ENCODE measurements at places on chromosomes 7 and 10.

GRCh38 chr7:96508371-96508770, 186.5 kb upstream of the SLC25A13 start:
- DNase-seq = no peak

- DNase-seq = no peak
These were observed 67.7 kb downstream of the ELAPOR2 start for GRCh38 chr7:86991771-86992191.

GRCh38 chr7:142800699-142801260, 30.0 kb downstream of the PRSS2 start:
- DNase-seq = no peak

DNA sequence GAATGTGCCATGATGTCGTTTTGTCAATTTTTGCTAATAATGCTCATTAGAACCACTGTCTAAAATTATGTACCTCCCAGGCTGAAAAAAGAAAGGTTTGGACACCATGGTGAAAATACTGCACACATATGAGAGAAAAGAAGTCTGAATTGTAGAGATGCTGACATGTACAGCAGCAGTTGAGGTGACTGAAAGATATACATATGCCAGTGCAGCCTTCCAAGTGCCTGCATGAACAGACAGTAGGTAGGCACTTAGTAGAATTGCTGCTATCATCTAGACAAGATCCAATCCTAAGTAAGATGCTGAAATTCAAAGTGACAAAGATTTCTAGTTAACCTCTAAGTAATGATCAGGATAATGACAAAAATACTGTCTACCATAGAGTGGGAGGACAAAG, 86.9 kb downstream of the SLC13A1 start:
- DNase-seq = no peak

DNA sequence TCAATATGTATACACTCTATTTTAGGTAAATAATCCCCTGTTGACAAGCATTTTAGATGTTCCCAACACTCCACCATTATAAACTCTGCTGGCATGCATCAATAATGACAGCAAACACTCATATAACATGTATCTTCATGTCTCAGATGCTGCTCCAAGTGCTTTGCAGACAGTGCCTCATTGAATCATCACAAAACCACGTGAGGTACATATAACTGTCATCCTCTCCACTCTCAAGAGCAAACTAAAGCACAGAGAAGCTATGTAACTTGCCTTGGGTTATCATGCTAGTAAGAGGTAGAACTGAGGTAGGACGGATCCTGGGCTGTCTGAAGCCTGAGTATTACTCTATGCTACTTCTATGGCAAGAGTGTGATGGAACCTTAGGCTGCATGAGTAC, 72.5 kb upstream of the GSDME start:
- no peak for DNase-seq

DNA sequence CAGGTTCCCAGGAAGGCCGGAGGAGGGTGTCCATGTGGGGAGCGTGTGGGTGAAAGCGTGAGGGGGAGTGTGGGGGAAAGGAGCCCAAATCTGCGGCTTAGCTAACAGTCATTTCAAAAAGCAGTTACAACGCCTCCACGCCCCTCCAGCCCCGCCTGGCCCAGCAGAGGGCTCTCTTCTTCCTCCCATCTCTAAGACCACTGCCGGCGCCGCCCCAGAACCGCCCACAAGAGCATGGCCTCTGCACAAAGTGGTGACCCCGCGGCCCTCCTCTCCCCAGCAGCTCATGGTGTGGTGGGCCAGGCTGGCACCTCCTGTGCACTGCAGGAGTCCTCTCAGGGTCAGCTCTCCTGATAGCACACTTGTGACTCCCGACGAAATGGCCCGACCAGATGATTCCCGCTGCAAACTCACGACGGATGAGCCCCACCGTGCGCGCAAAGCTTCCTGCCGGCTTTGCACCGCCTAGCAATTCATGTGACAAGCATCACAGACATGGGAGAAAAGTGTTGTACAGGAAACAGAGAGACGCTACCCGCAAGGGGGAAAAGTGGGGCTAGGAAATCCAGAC, 12.4 kb upstream of the HUS1 start:
- peak; percentile 92 for DNase-seq

DNA sequence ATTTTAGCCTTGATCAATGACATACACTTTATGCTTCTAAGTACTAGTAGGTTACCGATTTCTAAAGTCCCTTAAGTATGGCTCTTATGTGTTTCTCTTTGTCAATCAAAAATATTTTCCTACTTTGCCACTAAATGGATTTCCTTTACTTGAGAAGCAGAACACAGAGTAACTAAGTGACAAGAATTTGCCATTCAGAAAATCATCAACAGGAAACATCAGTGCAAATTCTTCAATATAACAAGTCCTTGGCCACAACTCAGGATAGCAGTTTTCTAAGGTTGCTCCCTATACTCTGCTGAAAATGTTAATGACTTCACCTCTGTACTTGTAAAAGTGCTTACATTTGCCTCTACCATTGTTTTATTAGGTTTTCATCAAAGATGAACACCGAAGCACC, 239.6 kb upstream of the SLC26A5 start:
- no peak for DNase-seq

DNA sequence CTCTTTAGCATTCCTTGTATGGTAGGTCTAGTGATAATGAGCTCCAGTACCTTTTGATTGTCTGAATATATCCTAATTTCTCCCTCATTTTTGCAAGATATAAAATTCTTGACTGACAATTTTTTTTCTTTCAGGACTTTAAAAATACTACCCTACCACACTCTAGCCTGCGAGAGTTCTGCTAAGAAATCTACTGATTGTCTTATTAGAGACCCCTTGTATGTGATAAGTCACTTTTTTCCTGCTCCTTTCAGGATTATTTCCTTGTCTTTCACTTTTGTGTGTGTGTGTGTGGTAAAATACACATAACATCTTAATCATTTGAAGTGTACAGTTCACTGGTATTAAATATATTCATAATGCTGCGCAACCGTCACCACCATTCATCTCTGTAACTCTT, 68.7 kb upstream of the PPP1R9A start:
- DNase-seq = no peak

- peak; percentile 34 for DNase-seq
These were observed 95.0 kb downstream of the DYNC1I1 start for GRCh38 chr7:95867309-95867708.

DNA sequence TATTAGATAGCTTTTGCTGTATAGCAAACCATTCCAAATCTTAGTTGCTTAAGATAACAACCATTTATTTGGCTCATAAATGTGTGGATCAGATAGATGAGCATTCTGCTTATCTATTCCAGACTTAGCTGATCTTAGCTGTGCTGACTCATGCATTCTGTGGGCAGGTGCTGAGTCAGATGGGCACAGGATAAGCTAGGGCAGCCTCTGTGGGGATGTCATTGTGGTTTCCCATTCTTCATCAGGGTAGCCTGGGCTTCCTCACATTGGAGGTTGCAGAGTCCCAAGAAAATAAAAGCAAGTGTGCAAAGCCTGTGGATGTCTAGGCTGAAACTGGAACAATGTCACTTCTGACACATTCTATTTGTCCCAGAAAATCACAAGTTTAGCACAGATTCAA, 917.0 kb downstream of the TYW1 start:
- DNase-seq = no peak

DNA sequence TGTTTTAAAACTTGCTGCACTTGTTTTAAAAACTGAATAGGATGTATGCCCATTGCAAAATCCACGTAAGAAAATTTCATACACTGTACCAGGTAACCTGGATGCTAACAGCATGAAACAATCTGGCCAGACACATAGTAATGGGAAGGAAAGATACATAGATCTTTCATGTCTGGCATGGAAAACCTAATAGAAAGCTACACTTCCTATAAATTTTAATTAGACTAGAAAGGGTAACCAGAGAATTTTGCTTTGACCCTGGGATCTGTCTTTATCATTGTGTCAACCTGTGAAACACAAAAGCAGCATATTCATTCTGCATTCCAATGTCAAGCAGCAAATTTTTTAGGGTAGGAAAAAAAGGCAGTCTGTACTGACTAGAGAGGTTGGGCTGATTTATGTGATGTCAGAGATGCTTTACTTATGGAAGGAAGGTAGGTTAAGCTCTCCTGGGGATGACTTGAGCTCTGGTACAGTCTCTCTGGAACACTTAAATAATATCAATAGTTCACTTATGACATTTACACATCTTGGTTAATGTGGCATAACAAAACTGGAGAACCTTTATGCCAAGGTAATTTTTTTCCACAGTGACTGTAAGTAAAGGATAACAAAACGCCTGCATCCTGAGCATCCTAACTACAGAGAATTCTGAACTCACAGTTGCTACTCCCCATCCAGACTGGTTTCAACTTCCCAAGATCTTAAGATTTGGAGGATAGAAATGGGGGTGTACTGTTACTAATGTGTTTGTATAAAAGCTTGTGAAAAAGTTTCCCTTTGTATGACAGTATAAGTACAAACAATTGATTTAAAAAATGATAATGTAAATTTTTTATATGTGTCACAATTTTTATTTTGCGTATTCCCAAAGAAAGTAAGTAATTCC, 44.7 kb downstream of the DOCK4 start:
- DNase-seq = no peak

DNA sequence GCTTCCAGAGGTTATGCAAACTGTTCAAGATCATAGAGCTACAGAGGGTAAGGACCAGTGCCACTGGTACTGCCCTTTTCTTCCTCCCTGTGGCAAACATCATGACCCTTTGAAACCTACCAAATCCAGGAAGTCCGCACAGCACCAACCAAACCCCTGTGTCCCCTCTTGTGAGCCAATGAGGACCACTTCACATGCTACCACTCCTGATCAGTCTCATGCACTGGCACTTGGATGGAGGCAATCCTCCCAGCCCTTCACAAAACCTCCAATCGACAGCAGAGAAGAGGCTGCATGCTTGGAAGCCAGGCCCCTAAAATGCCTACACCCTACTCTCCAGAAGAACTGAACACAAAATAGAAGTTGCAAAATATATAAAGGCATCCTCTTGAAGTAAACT, 248.0 kb downstream of the TNS3 start:
- no peak for DNase-seq

DNA sequence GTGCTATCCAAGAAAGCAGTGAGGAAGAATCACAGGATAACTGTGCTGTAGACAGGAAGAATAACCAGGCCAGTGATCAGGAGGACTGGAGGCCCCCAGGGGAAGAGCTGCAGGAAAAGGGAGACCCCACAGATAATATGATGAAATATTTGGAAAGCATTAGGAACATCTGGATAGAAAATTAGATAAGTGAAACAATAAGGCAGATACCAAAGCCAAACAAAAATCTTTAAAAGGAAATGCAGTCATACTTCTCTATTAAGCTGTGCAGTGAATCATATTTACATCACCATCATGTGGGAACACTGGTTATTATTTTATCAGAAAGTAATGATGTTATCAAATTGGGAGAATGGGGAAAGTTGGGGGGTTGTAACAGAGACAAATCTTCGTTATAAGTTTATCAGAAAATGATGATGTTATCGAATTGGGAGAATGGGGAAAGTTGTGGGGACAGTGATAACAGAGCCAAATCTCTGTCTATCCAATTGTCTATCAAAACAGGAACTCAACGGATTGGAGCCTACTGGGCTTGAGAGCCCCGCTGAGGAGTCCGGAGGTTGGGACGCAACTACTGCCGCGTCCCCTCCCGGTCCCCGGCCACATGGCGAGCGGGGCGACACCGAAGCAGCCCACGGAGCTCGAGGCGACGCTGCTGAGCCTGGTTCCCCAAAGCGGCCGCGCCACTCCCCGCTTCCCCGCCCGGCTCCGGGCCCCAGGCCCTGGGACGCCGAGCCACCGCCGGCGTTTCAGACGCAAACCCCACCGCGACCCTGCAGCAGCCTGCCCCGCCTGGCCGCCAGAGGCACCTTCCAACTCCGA, 14.0 kb upstream of the RALA start:
- peak; percentile 66 for DNase-seq

GRCh38 chr10:84344526-84344925, 16.1 kb downstream of the CCSER2 start:
- no peak for DNase-seq

DNA sequence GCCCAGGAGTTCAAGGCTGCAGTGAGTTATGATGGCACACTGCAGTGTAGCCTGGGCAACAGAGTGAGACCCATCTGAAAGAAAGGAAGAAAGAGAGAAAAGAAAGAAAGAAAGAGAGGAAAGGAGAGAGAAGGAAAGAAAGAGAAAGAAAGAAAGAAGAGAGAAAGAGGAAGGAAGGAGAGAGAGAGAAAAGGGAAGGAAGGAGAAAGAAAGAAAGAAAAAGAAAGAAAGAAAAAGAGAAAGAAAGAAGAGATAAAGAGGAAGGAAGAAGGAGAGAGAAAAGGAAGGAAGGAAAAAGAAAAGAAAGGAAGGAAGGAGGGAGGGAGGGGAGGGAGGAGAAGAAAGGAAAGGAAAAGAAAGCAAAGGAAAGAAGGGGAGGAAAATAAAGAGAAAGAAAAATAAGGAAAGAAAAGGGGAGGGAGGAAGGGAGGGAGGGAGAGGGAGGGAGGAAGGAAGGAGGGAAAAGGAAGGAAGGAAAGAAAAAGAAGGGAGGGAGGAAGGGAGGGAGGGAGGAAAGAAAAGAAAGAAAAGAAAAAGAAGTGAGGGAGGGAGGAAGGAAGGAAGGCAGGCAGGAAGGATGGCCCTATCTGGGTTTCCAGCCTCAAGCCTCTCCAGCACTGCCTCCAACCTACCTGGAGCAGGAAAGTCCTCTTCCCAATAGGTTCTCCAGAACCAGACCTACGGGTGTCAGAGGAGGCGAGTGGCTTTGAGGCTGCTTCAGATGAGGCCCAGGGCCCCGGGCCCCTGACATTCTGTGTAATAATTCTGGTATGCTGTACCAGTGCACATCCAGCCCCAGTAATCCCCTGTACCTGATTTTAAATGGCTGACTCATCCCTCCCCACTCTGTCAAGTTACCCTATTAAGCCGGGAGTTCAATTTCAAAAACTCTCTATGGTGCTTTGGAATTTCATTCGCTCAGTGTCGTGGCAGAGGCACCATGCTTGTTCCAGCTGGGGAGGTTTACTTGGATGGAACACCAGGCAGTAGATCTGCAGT, 6.8 kb upstream of the PARD3 start:
- no peak for DNase-seq

DNA sequence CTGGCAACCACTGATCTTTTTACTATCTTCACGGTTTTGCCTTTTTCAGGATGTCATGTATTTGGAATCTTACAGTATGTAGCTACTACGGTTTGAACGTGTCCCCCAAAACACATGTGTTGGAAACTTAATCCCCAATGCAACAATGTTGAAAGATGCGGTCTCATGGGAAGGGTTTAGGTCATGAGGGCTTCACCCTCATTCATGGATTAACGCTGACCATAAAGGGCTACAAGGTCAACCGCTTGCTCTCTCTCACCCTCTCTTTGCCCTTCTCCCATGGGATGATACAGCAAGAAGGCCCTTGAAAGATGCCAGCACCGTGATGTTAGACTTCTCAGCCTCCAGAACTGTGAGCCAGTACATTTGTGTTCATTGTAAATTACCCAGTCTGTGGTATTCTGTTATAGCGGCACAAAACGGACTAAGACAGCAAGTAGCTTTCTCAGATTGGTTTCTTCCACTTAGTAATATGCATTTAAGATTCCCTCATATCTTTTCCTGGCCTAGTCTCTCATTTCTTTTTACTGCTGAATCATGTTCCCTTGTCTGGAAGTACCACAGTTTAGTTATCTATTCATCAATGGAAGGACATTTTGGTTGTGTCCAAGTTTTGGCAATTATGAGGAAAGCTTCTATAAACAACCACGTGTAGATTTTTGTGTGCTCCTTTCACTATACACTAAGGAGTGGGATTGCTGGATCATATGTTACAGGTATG, 3.0 kb upstream of the CRYGN start:
- no peak for DNase-seq
